ENCODE measurements at places on chromosomes 2 and 18. TPM values are rescaled to one million over a fixed set of nuclear protein-coding genes. Genes with fewer than 3 reads are reported as not detected.

CNGA3 gene
- total RNA-seq = not detected

IL36G gene
- not detected for total RNA-seq

PRKAG3 gene
- total RNA-seq = not detected

HAAO gene
- 187 TPM for total RNA-seq

FKBP7 gene
- 4.0 TPM for total RNA-seq

Measured in right lobe of liver (tissue), 6 donors.